ENCODE measurements at places on chromosomes 12 and 14.

GRCh38 chr14:33016613-33017012, 77.9 kb downstream of the NPAS3 start:
- DNase-seq = no peak

GRCh38 chr12:122517877-122518276, 8.9 kb downstream of the RSRC2 start:
- DNase-seq = no peak

- DNase-seq = no peak
Measured at GRCh38 chr12:118145113-118145797, 9.3 kb downstream of the PEBP1 start.

GRCh38 chr14:36657399-36658122, 4.1 kb upstream of the PAX9 start:
- DNase-seq = no peak

- no peak for DNase-seq
Measured at GRCh38 chr12:117404940-117405339, 43.5 kb upstream of the NOS1 start.

DNA sequence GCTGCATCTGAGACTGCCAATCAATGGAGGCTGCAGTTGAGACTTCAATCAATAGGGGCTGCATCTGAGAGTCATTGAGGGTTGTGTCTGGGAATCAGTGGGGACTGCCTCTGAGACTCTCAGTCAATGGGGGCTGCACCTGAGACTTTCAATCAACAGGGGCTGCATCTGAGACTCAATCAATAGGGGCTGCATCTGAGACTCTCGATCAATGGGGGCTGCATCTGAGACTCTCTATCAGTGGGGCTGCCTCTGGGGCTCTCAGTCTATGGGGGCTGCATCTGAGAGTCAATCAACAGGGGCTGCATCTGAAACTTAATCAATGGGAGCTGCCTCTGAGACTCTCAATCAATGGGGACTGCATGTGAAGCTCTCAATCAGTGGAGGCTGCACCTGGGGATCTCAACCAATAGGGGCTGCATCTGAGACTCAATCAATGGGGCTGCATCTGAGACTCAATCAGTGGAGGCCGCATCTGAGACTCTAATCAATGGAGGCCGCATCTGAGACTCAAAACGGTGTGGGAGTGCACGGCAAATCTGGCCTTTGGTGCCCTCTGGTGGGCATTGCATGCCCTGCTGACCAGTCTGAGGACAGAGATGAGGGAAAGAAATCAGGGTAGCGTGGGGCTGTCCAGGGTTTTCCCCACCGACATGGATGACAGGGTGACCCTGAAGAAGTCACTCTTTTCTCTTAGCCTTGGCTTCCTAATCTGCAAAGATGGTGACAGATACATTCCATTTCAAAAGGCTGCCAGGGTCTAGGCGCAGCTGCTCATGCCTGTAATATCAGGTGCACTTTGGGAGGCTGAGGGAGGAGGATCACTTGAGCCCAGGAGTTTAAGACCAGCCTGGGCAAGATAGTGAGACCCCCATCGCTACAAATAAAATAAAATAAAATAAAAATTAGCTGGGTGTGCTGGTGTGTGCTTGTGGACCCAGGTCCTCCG, 41.3 kb upstream of the EIF5 start:
- DNase-seq = peak; percentile 62

- no peak for DNase-seq
Measured at GRCh38 chr14:59534361-59534987, 42.1 kb downstream of the CCDC175 start.

- DNase-seq = no peak
Measured at GRCh38 chr14:94337274-94337673, 14.1 kb upstream of the SERPINA6 start.

GRCh38 chr12:122811777-122812176, 23.5 kb upstream of the HIP1R start:
- DNase-seq = no peak

DNA sequence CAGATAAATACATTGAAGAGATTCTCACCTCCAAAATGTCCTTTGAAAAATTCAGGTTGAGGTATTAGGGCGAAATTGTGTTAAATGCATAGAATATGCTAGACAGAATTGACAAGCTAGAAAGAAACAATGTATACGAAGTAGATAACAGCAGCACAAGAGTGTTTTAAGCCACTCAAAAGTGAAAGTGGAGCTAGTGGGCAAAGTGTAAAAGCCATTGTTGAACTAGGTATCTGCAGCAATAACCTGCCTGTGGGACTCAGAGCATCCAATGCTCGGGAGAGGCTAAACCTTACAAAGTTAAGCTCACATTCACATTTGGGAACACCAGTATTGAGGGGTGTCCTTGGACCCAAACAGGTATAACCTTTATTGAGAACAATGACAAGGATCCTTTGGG, 180.6 kb upstream of the TMPO start:
- no peak for DNase-seq

GRCh38 chr14:64244279-64244678, 49.9 kb downstream of the ESR2 start:
- no peak for DNase-seq

DNA sequence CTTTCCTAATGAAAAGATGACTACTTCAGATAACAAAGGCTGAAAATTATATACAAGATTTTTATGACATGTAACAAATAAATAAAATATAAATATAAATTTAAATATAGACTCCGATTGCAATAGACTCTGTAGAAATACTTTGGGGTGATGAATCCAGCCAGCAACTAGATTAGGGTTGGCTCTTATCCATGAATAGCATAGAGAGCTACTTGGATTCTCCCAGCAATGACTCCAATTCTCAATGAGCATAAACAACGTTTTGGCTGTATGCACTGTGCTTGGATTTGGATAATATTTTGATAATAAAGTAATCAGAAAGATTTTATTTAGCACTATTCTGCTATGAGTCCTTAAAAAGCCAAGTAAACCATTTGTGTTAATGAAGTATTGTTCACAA, 58.0 kb upstream of the LRFN5 start:
- DNase-seq = no peak

DNA sequence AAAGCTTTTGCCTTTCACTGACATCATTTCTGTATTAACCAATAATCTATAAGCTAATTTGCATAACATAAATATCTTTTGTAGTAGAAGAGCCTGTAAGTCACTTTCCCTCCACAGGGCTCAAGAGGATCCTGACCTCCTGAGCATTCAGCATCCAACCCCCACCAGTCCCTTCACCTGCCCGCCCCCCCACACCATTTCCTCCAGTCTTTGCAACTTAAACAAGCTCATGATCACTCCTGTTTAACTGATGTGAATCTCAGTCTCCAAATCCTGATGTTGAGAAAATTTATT, 12.0 kb upstream of the CRY1 start:
- no peak for DNase-seq

DNA sequence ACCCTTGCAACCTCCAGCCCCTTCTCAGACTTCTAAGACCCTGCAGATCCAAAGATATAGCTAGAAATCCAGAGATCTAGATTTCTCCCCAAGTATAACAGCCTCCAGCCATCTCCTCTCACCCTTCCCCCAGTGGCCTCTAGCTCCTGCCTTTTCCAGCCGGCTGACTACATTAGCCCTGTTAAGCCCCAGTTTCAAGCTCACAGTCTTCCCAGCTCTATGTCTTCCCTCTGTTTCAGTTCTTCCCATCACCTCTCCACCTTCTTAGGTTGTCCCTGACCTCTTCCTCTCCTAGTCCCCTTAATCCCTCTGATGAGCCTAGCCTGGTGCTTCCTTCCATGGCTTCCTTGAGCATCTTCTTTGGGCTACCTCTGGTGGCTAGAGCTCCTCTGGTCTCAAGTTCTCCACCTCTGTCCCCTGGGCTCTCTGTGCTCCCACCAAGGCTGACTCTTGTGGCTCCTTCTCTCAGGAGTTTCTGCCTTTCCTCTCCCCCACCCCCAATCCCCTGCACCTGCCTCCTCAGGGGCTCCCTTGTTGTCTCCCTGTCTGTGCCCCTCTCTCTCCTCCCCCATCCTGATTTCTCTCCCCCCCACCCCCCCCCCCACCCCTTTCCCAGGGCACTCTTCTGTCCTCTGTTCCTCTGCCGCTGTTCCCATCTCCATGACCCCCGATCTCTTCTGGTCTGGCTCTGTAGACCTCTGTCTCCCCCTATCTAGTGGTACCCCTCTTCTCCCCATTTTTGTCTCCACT, 816 bp upstream of the GDF11 start:
- DNase-seq = no peak

- no peak for DNase-seq
Measured at GRCh38 chr12:27453421-27453820, 6.9 kb downstream of the SMCO2 start.

GRCh38 chr14:94795372-94795771, 25.5 kb upstream of the GSC start:
- DNase-seq = no peak

GRCh38 chr14:32087907-32088306, 10.8 kb downstream of the ARHGAP5 start:
- DNase-seq = no peak

DNA sequence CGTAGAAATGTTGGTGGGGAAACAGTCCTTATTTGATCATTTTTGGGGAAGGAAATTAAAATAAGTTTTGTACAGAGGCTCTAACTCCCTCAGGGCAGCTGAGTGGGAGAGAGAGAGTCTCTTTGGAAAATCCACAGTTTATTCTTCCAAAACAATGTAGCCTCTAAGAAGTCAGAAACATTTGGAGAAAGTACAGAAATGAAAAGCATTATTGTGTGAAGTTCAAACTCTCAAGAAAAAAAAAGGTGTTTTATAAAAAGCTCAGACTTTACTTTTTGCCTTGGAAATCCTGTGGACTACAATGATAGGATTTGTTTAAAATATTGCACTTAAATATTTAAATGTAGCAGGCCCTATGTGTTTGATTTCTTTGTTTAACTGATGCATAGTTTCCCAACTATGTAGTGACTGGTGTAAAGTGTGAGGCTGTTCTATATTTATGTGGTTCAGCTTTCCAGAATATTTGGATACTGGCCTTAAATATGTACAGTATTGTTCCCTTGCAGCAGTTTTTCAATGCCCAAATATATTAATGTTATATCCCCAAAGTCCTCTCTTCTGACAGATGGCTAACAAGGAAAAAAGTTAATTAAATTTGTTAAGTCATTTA, 82.0 kb upstream of the OTOGL start:
- DNase-seq = no peak

- no peak for DNase-seq
Measured at GRCh38 chr12:132812631-132813305, 15.9 kb downstream of the GOLGA3 start.

DNA sequence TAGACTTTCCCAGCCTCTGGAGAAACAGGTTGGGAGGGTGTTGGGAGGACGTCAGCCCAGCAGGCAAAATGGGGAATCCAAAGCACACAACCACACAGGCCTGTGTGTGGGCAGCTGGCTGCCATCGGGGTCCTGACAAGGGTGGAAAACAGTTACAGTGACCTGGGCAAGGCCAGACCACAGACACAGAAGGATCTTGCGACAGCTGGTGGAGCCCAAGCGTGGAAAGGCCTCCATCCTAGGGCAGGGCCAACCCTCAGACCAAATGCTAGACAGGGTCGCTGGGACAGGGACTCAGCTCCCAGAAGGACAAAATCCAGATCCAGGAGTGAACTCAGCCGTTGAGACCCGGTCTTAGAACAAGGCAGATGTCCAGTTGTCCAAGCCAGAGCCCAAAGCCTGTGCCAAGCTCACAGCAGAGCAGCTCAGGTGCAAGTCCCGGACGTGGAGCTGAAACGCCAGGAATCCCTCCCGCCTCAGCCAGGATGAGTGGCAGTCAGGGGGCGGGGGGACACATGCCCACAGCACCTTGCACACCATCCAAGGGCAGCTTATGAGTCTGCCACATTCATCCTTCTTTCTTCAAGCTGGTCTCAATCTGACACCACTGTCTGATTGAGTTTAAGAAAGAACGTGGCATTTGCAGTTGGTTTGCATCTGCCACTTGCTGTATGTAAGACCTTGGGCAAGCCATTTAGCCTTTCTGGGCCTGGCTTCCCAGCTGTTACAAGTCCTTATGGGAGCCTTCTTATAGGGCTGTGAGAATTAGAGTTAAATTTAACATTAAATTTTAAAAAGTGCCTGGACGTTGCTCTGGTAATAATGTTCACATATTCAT, 37.6 kb downstream of the DEGS2 start:
- no peak for DNase-seq

DNA sequence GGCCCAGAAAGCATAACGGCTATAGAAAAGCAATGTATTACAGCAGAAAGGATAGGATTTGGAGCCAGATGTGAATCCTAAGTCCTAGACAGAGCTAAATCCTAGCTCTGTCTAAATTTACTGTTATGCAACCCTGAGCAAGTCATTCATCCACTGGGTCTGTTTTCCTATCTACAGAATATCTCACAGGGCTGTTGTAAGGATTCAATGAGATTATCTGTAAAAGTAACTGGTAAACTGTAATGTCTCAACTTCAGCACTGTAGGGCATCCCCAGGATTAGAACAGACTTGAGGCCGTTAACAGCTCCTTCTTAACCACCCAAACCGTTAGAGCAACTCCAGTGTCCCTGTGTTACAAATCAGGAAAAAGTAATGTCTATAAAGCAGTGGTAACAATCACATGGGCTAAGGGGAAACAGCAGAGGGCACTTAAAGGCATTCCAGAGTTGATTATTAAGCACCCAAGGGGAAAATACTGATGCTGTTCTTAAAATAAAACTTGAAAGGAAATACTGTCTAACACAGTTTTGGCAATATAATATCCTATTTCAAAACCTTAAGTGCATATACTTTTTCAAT, 10.1 kb downstream of the GMFB start:
- no peak for DNase-seq

- no peak for DNase-seq
Measured at GRCh38 chr12:108816652-108817335, 40.6 kb downstream of the SSH1 start.

GRCh38 chr12:52870361-52871290, 21.8 kb upstream of the KRT78 start:
- DNase-seq = peak; percentile 57

GRCh38 chr12:81942594-81942993, 183.4 kb upstream of the PPFIA2 start:
- no peak for DNase-seq

- peak; percentile 33 for DNase-seq
Measured at GRCh38 chr12:127620735-127621355, 646.1 kb upstream of the TMEM132C start.

DNA sequence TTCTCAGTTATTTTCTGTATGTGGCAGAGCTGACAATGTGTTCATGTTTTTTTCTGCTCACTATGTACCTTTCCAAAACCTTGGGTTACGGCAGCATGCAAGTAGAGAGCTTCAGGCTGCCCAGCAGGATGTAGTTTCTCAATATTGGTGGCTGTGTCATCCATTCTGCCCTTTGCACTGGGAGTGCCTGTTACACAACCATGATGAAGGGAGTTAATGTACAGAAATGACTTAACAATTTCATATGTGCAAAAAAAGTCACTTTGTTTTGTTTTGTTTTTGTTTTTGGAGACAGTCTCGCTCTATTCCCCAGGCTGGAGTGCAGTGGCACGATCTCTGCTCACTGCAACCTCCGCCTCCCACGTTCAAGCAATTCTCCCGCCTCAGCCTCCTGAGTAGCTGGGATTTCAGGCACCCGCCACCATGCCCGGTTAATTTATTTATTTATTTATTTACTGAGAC, 6.1 kb upstream of the CNIH1 start:
- no peak for DNase-seq

- DNase-seq = no peak
Measured at GRCh38 chr14:48703728-48704467, 882.3 kb downstream of the RPS29 start.
